ENCODE measurements at places on chromosomes 5 and 9. TPM values are rescaled to one million over a fixed set of nuclear protein-coding genes. Genes with fewer than 3 reads are reported as not detected.
A peak's percentile ranks its signal among the peaks of the same experiment; 100 is the strongest.

DNA sequence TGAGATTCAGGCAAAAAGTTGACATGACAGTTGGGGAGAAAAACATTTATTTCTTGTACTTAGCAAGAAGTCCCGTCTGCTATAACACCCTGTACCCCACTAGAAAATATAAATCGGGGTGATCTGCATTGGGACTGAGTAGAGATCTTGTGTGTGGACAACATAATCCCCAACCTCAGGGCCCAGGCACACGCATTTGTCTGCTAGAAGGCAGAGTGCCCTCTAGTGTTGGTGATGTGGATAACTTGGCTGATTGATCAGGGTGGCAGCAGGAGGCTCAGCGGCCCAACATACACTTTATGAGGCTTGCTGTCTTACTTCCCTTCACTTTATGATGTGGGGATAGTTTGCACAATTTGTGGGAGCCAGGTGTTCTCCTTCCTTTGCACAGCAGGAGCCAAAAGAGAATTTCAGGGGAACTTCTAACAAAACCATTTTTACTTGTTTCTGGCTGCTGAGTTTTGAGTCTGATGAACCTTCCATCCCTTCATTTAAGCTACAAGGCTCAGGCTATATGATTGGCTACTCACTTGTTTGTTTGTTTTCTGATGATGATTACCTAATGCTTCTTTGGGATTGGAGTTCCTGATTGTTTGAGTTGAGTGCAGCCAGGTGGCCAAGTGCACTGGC lies 263.2 kb downstream of the DMAC1 start:
- peak; percentile 53 for DNase-seq
- no peaks in the 10 kb centered on the region for H3K36me3 ChIP-seq
- peaks cover 21% of the 10 kb centered on the region for H3K4me1 ChIP-seq
- no peak overlapping the region for H3K27ac ChIP-seq

DNA sequence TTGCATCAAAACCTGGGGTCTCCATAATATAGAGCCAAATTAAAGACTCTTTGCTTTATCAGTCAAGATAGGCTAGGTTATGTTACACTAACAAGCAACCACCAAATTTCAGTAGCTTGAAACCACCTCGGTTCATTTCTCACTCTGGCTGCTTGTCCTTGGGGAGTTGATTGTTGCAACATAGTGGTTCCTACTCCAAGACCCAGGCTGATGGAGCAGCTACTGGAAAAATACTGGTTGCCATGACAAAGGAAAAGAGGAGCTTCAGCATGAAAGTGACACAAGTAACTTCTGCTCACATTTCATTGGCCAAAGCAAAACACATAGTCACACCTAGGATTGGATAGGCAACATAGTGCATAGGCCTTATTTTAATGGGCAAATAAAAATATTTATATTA lies 18.5 kb upstream of the RCL1 start:
- peaks cover 4% of the 10 kb centered on the region for H3K4me1 ChIP-seq
- H3K27ac ChIP-seq = no peak overlapping the region
- no peak for DNase-seq

Gene RNF208
- 10.3 TPM for total RNA-seq

Gene PCDHGB4
- total RNA-seq = not detected

Gene PCDHGA5
- 0.12 TPM for total RNA-seq

Data from activated T-cell treated with anti-CD3 and anti-CD28 coated beads, Interleukin-2, amount 50 U/mL, for 72 hours (primary cell).